ENCODE measurements at places on chromosomes 11 and 22.

GRCh38 chr22:49532869-49533802, 294.5 kb downstream of the BRD1 start:
- no peak for DNase-seq

- DNase-seq = no peak
These were observed 752.3 kb downstream of the NTM start for GRCh38 chr11:132122735-132123134.

DNA sequence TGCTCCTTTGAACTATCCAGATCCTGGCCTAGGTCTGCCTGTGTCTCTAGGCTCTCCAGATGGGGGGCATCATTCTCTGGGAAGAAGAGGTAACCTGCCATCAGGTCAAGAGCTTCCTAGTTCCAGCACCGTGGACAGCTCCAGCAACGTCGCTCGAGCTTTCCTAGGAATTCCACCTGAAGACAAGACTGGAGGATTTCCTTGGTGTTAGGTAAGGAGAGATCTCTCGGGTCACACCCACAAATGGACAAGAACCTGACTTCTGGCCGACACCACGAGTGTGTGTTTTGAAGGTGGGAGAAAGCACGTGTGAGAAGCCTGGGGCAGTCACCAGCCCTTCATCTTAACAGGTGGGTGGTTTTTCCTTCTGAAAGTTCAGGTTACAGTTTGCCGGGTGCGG, 1.2 kb downstream of the PRG3 start:
- no peak for DNase-seq

DNA sequence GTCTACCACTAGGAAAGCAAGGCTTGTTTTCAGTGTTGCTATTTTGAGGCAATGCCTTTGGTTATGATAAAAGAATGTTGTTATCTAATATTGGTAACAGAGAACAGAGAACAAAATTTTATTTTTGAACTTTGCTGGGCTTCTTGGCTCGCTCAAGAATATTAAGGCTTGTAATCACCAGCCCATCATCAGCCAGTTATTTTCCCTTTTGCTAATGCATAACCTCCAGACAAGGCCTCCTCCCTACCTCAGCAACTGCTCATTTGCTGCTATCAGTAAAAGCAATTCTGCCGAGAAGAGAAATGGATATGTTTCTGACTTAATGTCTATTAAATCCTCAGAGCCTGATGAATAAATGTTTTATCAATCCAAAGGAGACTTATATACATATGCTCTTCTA, 8.9 kb downstream of the MTMR2 start:
- no peak for DNase-seq

DNA sequence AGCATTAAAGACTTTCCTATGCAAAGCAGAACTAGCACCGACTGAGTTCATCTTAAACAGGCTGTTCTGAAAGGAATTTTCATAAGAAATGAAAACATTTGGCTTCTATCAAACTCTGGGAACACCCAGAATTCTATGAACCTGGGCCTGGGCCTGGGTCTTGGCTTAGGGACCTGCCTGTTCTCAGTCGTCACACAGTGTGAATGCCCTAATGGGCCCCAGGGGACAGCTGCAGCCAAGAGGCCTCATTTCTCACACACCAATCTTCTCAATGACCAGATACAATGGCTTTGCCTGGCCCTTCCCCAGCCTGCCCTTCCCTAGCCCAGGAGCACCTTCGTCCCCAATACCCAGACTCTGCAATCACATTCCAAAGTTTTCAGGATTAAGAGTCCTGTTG, 234.9 kb upstream of the ARHGAP20 start:
- DNase-seq = no peak

DNA sequence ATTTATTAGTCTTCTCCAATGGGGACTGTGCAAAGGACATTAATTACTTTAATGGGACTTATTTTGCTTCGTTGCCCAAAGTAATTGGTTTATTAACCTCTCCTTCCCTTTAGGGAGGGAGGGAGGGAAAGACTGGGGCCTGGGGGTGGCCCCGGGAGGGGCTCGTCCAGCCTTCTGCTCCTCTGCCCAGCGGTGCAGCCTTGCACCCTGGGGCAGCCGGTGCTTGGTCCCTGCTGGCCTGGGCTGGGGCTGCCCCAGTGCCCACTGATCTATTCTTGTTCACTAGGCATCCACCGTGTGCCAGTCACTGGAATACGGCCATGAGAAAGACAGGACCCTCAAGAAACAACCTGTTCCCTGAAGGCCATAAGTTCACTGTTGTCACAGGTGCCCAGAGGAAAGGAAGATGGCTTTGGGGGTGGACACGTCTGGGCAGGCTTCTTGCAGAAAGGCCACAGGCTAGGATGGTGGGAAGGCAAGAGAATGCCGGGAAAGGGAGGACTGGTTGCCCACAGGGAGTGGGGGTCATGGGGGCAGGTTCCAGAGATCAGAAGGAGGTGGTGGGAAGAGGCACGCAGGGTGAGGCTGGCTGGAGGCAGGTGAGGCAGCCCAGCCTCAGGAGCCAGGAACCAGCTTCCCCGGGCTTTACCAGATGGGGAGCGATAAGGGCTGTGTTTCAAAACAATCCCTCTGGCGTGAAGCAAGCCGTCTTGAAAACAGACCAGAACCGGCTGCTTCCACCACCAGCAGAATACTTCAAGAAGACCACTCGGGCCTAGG, 47.6 kb upstream of the KCNQ1OT1 start:
- DNase-seq = no peak

- no peak for DNase-seq
These were observed 8.1 kb downstream of the SHANK2 start for GRCh38 chr11:71244116-71244810.

GRCh38 chr22:47158457-47158856, 396.0 kb downstream of the TBC1D22A start:
- no peak for DNase-seq

- DNase-seq = no peak
These were observed 47.1 kb downstream of the BMAL1 start for GRCh38 chr11:13324709-13325108.

GRCh38 chr22:31136155-31136554, 4.2 kb downstream of the PLA2G3 start:
- no peak for DNase-seq

- DNase-seq = peak; percentile 84
These were observed 678 bp upstream of the INPPL1 start for GRCh38 chr11:72223615-72224563.

DNA sequence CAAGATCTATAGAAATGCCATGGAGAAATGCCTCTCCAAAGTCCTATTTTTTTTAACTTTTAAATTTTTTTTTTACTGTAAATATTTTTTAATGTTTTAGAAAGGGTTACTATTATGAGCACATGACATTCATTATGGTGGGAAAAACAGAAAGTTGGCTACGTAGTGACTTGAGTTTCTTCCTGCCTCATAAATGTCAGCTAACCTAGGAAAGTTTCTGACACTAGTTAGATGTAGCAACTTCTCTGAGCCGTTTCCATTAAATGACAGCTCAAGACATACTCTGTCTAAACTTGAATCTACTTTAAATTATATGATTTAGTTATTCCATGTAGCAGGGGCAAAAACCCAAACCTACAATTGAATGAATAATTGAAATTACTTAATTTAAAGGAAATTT, 18.4 kb upstream of the CTSC start:
- no peak for DNase-seq

- DNase-seq = no peak
These were observed 1145.2 kb downstream of the BRD1 start for GRCh38 chr22:48682504-48682903.

- no peak for DNase-seq
These were observed 19.6 kb downstream of the ACER3 start for GRCh38 chr11:76880314-76880713.

DNA sequence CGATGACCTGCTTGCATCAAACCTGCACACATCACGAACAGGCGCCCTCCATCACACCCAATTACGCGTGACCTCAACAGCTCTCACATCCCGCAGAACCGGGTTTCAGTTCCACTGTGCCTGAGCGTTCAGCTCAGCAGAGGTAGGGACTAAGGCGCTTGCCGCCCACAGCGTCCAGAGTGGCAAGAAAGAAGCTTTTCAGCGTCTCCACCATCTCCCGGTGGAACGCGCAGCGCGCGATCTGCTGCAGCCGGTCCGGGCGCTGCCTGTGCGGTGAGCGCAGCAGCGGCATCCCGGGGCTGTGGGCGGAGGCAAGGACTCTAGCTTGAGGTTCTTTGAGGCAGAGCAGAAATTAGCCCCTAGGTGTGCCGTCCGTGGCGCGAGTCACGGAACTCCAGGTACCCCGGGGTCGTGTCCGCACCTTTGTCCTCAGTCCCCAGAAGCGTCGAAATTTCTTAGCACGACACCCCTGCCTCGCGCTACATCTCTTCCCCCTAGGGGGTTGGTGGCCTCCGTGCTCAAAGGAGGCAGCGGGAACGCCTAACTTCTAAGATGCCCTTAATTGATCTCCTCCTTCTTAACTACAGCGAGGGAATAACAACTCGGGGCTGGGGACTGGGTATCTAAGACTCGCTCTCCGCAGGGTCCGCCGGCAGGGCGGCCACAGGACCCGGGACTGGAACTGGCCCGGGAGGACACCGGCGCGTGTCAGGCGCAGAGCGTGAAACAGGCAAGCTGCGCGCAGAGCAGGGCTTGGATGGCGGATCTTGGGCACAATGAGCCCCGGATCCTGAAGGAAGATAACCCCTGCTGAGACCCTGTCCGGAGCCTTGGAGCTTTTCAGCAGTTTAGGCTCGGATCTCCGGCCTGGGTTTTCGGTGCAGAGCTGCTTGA, 1.7 kb upstream of the CALCA start:
- DNase-seq = peak; percentile 66

GRCh38 chr11:100735949-100736675, 49.0 kb downstream of the ARHGAP42 start:
- DNase-seq = no peak

- DNase-seq = peak; percentile 57
These were observed 638 bp downstream of the NRGN start for GRCh38 chr11:124740277-124740882.

DNA sequence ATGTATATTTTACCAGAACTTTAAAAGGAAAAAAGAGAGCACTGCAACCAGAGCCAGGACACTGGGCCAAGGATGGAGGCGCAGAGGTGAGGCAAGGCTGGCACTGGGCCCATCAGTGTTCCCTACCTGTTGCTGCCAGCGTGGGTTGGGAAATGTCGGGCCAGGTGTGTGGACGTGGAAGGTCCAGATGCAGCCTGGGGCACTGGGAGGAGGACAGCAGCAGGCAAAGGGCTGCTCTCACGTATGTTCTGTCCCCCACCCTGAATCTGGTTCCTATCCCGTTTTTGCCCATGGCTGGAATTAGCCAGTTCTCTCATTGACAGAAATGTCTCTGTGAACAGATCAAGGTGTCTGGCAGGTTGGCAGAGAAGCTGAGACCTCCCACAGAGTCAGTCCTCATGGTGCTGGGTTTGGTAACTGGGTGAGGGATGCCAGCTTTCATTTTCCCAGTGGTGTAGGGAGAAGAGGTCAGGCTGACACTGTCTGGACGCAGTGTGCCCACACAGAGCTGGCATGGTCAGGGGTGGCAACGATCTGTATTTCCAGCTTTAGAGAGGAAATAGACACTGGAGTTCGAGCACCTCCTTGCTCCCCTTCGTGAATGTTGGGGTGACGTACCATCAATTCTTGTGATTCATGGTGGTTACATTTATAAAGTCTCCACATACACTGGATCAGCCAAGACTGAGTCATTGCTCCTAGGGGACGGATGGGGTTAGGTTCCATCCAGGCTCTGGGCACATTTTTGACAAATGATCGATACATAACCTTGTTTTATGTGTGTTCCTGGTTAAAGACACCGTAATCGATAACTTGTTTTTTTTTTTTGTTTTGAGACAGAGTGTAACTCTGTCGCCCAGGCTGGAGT, 4.3 kb upstream of the PNPLA3 start:
- DNase-seq = no peak

GRCh38 chr11:43969543-43969942, 27.1 kb downstream of the C11orf96 start:
- no peak for DNase-seq

DNA sequence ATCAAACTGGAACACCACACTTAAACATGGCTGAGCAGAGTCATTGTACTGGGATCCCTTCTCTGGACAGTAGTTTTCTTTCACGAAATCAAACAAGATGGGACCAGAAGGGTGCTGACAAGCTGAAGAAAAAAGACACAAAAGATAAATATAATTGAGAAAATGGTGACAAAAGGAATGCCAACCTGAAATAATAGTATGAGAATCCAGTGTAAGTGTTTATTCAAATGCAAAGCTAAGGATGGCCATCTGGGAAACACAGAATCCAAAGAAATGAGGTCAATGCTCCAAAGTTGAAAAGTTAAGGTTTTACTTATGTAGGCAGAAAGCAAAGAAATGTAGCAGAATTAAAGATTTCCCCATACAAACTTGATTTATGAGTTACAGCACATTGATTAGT, 5.3 kb upstream of the OR52E5 start:
- DNase-seq = no peak

GRCh38 chr11:86453290-86454030, 78.8 kb downstream of the CCDC81 start:
- DNase-seq = no peak

DNA sequence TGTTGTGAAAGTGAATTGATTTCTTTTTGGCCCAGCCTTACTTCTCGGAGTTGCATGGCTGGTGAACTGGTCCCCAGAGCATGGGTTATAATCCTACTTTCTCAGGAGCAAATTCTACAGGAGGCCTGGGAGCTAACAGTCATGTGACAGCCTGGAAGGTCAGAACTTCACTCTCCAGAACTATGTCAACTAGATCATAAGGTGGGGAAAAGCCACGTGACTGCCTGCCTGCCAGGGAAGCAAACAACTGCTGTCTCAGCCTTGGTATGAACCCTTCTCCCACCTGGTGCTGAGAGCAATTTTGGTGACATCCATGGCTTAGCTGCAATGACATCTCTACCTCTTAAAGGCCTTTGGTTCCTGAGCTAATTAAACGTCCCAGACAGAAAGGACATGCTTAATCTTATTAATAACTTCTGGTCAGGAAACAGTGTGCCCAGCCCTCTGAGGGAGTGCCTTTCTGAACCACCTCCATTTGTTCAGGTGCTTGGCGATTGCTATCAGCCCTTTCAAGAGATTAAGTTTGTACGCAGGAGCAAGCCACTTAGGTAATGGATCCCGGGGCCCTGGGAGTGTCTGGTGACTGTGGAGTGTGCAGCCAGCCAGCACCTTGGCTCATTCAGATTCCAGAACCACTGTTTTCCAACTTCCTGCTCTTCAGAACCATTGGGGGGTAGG, 1.4 kb upstream of the CREB3L1 start:
- no peak for DNase-seq

- peak; percentile 70 for DNase-seq
These were observed 667 bp downstream of the CD81 start for GRCh38 chr11:2377511-2378443.

- DNase-seq = peak; percentile 90
These were observed at the start of gene FOSL1 for GRCh38 chr11:65900125-65900898. FOSL1 (minus strand) TSS chr11:65900388; CDS start chr11:65900339, 49 bp downstream.

DNA sequence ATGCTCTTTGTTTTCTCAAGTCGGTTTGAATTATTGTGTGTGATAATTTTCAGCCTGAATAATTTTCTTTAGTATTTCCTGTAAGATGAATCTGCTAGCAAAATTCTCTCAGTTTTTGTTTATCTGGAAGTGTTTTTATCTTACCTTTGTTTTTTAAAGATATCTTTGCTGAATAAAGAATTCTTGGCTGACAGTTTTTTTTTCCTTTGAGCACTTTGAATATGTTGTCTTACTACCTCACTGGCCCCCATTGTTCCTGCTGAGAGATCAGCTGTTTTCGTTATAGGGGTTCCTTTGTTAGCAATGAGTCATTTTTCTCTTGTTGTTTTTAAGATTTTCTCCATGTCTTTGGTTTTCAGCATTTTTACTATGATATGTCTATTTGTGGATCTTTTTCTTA, 63.0 kb downstream of the HORMAD2 start:
- no peak for DNase-seq
